C1 segment of cervical spinal cord (tissue), 14 donors: ENCODE measurements at places on chromosomes 3 and 15.

- DNase-seq, result no peak
Observed at GRCh38 chr3:25823314-25823713, 33.4 kb downstream of the OXSM start.

GRCh38 chr3:111415018-111415417, 127.0 kb upstream of the CD96 start:
- DNase-seq, result no peak

GRCh38 chr15:83767741-83768140, 113.8 kb downstream of the ADAMTSL3 start:
- no peak for DNase-seq

DNA sequence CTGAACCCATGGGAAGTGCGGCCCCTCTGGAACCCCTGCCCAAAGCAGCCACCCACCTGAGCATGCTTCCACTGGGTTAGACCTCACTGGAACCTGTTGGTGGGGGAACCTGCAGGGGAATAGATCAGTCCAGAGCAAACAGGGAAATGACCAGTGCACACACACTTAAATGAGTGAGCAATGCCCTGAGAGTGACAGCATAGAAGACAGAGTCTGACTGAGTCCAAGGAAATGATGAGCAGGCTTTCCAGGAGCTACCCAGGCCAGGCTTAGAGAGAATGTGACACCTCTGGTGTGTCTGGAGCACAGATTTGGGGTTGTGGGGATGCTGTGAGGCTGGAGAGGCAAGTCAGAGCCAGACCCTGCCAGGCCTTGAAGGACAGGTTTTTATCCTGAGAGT, 28.5 kb downstream of the PLA1A start:
- no peak for DNase-seq

- no peak for DNase-seq
Observed at GRCh38 chr3:177529071-177529550, 331.8 kb upstream of the TBL1XR1 start.

DNA sequence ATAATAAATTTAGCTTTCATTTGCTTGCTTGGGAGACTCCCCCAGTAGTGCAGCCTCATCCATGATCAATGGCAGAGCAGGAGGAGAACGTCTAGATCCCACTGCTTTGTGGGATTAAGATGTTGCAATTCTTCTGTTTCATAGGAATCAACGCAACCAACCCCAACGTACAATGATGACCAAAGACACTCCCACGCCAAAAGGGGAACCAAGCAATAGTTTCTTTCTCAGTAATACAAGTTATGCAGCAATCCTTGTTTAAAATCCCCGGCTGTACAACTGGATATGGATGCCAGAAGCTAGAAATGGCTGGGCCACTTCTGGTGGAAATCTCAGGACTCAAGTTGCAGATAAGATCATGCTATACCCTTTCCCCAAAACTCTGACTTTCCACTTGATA, 411.2 kb downstream of the VPS13C start:
- DNase-seq, result no peak

- DNase-seq, result no peak
Observed at GRCh38 chr3:7204848-7205156, 343.9 kb downstream of the GRM7 start.

- no peak for DNase-seq
Observed at GRCh38 chr15:33084661-33085060, 109.9 kb downstream of the FMN1 start.

DNA sequence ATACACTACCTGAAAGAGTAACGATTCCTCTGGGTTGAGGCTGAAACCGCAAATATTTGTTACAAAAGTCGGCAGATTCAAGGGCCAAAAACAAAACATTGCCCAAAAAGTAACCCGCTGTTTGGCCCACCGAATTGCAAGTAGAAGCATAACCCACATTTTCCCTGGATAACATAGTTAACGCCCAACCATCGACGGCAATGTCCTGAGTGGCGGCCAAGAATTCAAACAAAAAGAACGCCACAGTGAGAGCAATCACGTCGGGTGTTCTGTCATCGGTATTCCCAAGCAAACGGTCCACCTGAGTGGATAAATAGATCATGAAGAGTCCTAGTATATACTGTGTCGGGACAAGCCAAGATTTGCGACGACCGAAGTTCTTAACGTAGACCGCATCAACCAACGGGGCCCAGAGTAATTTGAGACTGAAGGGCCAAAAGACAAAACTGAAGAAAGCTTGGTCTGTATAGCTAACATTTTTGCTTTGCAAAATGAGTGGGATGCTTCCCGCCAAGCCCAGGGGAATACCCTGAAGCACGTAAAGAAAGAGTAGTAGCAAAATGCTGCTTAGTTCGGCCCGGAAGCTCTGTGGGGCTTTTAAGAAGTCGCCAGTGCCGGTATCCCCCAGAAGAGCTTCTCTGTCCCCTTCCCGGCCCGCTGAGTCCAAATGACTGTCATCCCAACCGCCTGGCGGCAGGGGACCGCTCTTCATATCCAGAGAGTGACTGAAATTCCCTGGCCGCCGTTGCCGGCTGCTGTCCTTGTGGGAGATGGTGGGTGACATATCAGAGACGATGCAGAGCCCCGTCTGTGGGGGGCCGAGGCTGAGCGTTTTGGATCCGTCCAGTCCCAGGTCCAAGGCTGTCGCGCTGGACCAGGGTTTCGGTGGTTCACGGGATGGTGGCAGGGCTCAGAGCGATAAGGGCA, 750 bp downstream of the SLC33A1 start:
- no peak for DNase-seq
